ENCODE measurements at places on chromosomes 12 and 14. TPM values are rescaled to one million over a fixed set of nuclear protein-coding genes. Genes with fewer than 3 reads are reported as not detected.

DNA sequence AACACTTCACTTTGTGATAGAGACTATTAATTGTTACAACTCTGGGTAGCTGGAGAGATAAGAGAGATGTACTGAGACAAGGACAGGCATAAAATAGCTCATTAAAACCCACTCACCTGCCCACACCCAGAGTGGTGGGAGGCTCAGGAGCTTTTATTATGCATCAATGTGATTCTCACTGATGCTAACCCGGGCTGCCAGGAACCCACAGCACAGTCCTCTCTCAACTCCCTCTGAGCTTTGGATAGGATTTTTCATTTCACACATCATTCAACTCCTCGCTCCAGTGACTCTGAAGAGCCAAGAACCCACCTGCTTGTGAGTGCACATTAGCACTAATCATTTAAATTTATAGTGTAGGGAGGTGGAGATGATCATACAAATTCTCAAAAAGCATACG lies 827.9 kb downstream of the FLRT2 start:
- no peak for DNase-seq
- H3K4me3 ChIP-seq = no peak overlapping the region
- H3K27me3 ChIP-seq = no peaks in the 10 kb centered on the region
- H3K27ac ChIP-seq = no peak overlapping the region

INSM2 gene
- total RNA-seq = not detected

- no peak for DNase-seq
- H3K4me1 ChIP-seq = no peaks in the 10 kb centered on the region
- H3K27me3 ChIP-seq = no peaks in the 10 kb centered on the region
- no peaks in the 10 kb centered on the region for H3K36me3 ChIP-seq
Observed at GRCh38 chr12:11920231-11920630, 150.5 kb upstream of the BCL2L14 start.

GRCh38 chr14:53567236-53567780 lies 389.3 kb downstream of the BMP4 start:
- no peaks in the 10 kb centered on the region for H3K27me3 ChIP-seq
- DNase-seq = no peak
- H3K4me3 ChIP-seq = no peak overlapping the region
- no peaks in the 10 kb centered on the region for H3K4me1 ChIP-seq
- no peaks in the 10 kb centered on the region for H3K36me3 ChIP-seq

GRCh38 chr14:87461704-87462103 lies 531.3 kb downstream of the GALC start:
- H3K27me3 ChIP-seq = no peaks in the 10 kb centered on the region
- H3K27ac ChIP-seq = no peak overlapping the region
- no peak for DNase-seq
- H3K4me3 ChIP-seq = no peak overlapping the region
- no peaks in the 10 kb centered on the region for H3K4me1 ChIP-seq

PRB2 gene
- not detected for total RNA-seq

- no peak overlapping the region for H3K27ac ChIP-seq
- no peak overlapping the region for H3K4me3 ChIP-seq
- no peaks in the 10 kb centered on the region for H3K36me3 ChIP-seq
- no peaks in the 10 kb centered on the region for H3K27me3 ChIP-seq
- no peaks in the 10 kb centered on the region for H3K4me1 ChIP-seq
- DNase-seq = no peak
Observed at GRCh38 chr14:86673523-86673969, 1143.6 kb downstream of the FLRT2 start.

- no peak overlapping the region for H3K4me3 ChIP-seq
- H3K36me3 ChIP-seq = no peaks in the 10 kb centered on the region
- peak overlapping the region; percentile 51 for H3K27ac ChIP-seq
- no peak for DNase-seq
- H3K4me1 ChIP-seq = no peaks in the 10 kb centered on the region
Observed at GRCh38 chr12:52415870-52416750, 10.0 kb upstream of the KRT82 start.

PLBD1 gene
- total RNA-seq = 30.7 TPM

DNA sequence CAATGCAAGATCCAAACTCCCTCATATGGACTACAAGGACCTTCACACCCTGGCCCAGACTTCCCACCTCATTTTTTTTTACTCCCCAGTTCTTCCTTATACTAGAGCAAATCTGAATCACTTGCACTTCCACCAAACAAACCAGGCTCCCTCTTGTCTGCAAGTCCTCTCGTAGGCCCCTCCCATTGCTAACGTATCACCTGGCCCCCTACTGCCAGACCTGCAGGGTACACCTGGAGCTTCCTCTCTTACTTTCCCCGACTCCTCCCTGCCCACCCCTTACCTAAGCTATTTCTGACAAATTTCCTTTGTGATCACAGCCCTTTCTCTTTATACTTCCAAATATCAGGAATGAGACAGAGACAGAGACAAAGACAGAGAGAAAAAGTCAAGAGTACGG lies 463.9 kb downstream of the GALC start:
- H3K36me3 ChIP-seq = no peaks in the 10 kb centered on the region
- H3K4me1 ChIP-seq = no peaks in the 10 kb centered on the region
- no peak for DNase-seq
- H3K4me3 ChIP-seq = no peak overlapping the region
- no peak overlapping the region for H3K27ac ChIP-seq

GRCh38 chr12:62919838-62920237 lies 15.1 kb downstream of the PPM1H start:
- no peaks in the 10 kb centered on the region for H3K27me3 ChIP-seq
- no peaks in the 10 kb centered on the region for H3K36me3 ChIP-seq
- H3K4me1 ChIP-seq = no peaks in the 10 kb centered on the region
- no peak overlapping the region for H3K4me3 ChIP-seq
- H3K27ac ChIP-seq = no peak overlapping the region
